ENCODE measurements at places on chromosomes 7 and 10.
A peak's percentile ranks its signal among the peaks of the same experiment; 100 is the strongest.

DNA sequence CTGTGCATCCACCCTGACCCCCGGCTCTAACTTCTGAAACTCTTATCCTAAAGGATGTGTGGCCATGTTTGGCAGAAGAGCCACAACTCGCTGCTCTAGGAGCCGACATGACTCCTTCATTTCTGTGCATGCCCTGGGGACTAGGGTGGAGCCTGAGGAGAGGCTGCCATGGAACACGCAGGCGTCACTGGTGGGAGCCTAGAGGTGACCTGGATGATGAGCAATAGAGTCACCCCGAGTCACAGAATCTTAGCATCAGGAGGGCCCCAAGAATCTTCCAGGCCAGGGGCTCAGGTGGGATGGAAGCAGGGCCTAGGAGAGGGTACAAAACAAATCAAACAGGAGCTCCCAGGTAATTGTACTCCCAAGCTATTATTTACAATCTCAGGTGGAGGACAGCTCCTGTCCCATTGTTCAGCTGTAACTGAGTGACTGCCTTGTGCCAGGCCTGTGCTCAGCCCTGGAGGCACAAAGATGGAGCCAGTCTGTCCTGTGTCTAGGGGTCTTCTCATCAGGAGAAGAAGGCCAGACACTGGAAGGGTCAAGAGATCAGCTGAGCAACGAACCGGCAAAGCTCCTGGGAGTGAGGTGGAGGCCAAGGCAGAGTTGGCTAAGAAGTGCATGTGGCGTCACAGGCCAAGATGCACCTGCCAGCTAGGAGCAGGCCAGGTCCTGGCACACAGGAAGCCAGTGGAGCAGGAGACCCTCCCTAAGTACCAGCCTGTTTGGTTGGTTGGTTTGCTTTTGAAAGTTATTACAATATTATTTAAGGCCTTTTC, 5.8 kb upstream of the ZNF22 start:
- DNase-seq = no peak

- no peak for DNase-seq
Observed at GRCh38 chr10:79425074-79425532, 20.3 kb downstream of the ZCCHC24 start.

DNA sequence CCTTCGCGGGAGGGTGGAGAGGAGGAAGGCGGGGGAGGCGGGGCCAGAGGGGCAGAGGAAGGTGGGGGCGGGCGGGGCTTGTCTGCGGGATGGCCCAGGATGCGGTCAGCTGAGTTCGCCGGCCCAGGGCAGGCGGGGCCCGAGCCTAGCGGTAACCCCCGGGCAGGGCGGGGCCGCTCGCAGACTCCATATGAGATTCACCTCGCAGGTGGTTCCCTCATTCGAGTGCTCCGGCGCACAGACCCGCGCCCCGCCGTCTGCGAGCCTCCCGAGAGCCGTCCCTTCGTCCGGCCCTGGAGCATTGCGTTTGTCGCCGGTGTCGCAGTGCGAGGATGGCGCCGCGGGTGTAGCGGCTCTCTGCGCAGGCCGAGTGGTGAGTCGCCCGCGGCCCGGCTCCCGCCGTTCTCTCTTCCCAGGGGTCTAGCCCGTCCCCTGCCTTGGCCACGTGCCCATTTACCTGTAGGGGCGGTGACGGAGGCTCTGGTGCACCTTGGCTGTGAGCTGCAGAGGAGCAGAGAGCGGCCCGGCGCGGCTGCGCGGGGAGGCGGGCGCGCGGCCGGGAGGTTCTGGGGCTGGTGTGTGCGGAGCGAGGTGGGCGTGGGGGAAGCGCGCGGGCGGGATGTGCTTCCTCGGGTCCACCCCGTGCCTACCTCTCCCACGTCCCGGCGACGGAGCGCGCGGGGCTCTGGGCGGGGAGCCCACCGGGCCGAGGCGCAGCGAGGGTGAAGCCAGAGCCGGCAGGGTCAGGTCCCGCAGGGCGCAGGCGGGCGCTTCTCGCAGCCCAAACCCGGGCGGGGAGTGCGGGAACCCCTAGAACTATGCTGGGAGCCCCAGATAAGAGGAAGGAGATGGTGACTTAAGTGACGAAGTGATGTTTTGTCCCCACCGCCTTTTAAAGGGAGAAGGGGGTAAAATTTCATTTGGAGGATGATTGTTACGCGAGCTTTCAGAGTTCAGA, at the start of gene UPP1:
Gene UPP1, plus strand, starts transcription at position 220 of the 958 bp plus-strand sequence. CDS start 5,519 bp downstream, outside the sequence.
- peak; percentile 74 for DNase-seq

- DNase-seq = peak; percentile 69
Observed at GRCh38 chr10:128150045-128150493, 23.8 kb upstream of the MKI67 start.

DNA sequence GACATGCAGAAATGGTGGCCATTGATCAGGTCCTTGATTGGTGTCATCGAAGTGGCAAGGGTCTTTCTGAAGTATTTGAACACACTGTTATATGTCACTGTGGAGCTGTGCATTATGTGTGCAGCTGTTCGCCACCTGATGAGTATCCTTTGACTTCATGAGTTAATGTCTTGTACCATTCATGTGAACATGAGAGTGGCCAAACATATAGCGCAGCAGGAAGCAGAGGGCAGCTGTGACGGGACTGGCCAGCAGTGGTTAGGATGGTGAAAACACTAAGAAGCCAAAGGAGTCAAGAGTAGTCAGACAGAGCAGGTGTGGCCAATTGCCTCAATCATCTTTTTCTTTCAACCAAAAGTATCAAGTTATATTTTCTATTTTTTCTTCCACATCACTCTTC, 167.4 kb downstream of the IMMP2L start:
- DNase-seq = peak; percentile 79

GRCh38 chr7:129774359-129774758, 162.8 kb downstream of the NRF1 start:
- DNase-seq = no peak

- DNase-seq = no peak
Observed at GRCh38 chr7:38838725-38839385, 70.1 kb downstream of the VPS41 start.

- no peak for DNase-seq
Observed at GRCh38 chr10:48470893-48471805, 133.7 kb downstream of the ARHGAP22 start.

- no peak for DNase-seq
Observed at GRCh38 chr7:81672872-81673271, 97.0 kb downstream of the HGF start.

GRCh38 chr10:122525788-122526187, 34.8 kb upstream of the DMBT1 start:
- no peak for DNase-seq

DNA sequence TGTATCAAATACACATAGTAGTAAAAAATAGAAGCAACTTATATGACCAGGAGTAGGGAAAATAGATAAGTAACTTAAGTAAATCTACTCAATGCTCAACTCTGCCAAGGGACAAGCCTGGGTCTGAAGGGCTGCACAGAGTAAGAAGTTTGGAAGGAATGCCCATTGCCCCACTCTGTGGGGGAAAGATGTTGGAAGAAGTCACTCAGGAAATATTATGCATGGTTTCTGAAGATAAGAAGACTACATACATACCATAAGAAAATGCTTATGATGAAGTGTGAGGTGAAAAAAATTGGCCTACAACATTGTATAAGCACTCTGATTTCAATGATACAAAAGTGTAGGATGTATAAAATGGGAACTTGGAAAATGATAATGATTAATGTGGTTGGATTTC, 54.0 kb downstream of the LAMB4 start:
- no peak for DNase-seq

- DNase-seq = no peak
Observed at GRCh38 chr7:151470711-151471110, 30.8 kb upstream of the CRYGN start.

- DNase-seq = no peak
Observed at GRCh38 chr7:158650821-158651225, 53.8 kb downstream of the NCAPG2 start.

DNA sequence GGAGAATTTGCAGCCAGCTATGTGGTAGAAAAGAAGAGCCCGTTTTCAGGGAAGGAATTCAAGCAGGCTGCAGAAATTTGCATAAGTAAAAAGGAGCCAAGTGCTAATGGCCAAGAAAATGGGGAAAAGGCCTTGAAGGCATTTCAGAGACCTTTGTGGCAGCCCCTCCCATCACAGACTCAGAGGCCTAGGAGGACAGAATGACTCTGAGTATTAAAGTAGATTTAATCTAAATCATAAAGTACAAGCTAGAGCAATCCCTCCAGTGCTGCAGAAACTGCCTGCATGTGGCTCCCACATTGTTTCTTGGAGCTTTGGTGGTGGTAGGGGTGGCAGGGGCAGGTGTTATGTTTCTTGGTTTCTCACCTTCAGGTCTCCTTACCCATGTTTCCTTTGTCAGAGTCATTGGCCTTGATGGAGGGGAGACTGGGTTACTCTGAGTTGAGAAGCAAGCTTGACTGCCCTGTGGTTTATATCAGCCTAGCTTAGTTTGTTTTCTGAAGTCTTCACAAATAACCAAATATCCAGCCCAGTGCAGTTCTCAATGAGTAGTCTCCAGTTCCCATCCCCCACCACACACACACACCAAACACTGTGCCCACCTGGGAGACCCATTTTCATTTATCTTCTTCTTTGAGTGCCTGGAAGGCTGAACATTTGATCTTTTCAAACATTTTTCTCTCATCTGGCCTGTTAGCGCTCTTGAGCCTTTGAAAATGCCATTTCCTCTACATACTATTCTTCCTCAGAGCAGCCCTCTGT, 34.5 kb downstream of the ITPRIP start:
- no peak for DNase-seq

GRCh38 chr10:36725581-36726520, 399.5 kb upstream of the ANKRD30A start:
- DNase-seq = peak; percentile 11
